NCI-H524 (cell line): ENCODE measurements at places on chromosomes 12 and 14.
A peak's percentile ranks its signal among the peaks of the same experiment; 100 is the strongest.

DNA sequence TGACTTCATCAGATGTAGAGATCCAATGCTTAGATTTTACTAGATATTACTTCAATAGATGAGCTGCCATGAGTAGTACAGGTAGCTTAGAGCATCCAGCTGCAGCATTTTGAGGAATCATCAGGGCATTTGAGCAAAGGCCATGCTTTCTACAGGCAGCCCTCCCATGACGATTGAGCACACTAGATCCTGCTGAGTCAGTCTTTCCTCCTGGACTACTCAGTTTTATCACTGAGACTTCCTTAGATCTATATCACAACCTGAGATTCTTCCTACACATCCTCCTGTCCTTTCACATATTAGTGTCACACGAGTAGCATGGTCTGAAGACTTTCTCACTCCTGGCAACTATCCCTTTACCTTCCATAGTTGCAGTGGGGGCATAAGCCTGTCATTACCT, 1401.8 kb downstream of the FSCB start:
- DNase-seq, result no peak

DNA sequence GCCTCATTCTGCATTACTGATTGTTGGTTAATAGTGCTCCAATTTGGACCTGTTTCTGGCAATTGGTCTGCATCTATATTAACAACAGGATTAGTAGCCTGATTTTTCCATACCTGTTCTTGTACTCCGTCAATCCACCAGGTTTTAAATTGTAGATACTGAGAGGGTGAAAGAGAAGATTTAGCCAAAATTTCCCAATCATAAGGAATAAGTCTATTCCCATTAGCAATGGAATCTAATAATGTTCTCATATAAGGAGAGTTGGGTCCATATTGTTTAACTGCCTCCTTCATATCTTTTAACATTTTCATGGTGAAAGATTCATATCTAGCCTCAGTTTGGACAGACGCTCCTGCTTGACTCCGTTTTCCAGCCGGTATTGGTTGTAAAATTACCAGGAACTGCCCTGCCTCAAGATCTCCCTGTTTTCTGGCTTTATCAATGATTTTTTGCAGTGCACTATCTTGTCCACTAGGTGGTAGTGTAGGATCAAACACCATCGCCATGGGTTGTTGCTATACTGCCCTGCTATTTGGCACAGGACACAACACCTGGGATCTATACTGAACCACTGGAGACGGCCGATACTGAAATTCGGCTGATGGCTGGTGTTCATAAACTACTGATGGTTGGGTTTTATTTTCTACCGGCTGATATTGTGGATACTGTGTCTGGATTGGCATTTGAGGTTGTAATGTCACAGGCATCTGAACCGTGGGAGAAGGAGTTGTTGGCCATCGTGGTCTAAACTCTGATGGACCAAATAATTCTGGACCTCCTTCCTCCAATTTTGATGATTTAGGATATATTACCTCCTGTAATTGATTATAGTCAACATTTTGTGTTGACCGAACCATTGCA, 25.2 kb downstream of the DHRS4L2 start:
- DNase-seq, result peak; percentile 89

- DNase-seq, result no peak
These were observed 197.6 kb upstream of the RBM19 start for GRCh38 chr12:114163771-114164170.

GRCh38 chr12:111063295-111064026, 143.1 kb upstream of the MYL2 start:
- no peak for DNase-seq

DNA sequence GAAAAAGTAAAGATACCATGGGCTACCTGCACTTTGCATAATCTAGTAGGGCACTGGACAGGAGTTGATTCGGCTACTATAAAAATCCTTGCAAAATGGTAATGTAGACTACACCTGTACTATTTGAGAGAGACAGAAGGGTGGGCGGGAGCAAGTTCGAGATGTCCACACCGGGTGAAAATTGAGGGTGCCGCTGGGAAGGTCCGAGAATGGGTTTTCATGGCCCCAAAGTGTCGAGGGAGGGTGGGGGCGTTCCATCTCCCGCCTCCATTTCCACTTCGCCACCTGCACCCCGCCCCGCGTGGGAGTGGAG, 648 bp downstream of the SNX6 start:
- peak; percentile 54 for DNase-seq

GRCh38 chr14:80535171-80535570, 323.9 kb upstream of the DIO2 start:
- DNase-seq, result no peak

- DNase-seq, result no peak
These were observed 49.1 kb downstream of the KCNA1 start for GRCh38 chr12:4958697-4959375.

DNA sequence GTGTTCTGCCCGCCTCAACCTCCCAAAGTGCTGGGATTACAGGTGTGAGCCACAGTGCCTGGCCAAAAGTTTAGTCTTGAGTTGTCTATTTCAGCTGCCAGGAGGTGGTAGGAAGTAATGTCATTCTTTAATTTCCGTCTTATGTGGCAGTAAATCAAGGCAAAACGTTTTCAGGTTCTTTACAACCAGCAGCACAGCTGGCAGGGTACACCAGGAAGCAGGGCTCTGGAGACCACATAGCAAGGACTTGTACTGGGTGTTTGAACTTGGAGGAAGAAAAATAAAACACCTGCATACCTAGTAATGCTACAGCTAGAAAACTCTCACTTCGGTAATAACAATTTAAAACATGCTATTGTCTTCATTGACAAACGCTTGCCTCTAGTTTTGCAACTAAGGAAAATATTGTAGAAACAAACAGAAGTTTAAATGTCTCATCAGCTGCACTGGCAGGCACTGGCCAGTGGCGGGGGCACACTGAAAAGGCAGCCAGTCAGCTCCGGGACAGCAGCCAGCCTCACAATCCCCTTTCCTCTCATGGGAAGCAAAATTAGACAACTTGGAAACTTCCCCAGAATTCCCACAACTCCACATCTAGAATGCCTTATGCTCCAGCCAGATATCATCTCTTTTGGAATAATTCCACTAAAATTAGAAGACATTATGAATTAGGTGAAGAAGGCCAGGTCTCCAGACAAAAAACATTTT, 72.2 kb downstream of the CLIP1 start:
- no peak for DNase-seq

- DNase-seq, result peak; percentile 28
These were observed 1.2 kb downstream of the PPP1CC start for GRCh38 chr12:110741341-110742095.

GRCh38 chr14:59772233-59772632, 98.3 kb downstream of the RTN1 start:
- no peak for DNase-seq

DNA sequence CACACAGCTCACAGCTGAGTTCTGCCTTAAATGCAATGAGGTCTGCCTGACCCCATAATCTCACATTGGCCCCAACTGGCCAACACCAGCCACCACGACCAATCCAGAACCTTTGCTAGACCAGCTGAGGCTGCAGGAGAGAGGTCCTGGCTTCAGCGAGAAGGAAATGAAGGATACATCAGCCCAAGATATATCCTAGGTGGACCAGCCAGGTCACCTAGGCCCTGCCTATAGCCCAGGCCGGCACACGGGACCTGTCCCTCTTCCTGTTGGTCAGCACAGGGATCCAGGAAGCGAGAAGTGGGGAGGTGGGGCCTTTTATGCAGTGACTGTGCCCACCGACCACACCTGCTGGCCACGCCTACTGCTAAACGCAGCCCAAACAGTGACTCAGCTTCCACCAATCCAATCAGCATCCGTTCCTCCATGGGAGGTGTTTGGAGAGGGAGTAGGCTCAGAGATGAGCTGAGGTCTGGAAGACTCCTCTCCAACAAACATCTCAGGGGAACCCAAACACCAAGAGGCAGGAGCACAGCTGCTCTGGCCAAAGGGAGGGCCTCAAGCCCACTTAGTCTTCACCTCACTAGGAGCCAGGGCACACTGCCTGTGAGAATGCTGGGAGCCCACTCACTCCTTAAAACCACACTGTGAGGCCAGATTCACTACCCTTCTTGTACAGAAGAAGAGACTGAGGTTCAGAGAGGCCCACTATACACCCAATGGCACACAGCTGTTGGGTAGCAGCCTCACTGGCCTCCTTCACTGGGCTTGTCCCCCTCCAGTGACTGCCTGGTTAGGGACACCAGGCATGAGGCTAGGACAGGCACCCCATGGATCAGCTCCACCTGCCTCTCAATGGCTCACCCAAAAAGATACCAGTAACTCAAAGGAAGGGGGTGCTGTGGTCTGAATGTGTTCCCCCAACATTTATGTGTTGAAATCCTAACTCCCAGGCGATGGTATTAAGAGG, 51.3 kb upstream of the PPP2R5C start:
- DNase-seq, result no peak

- no peak for DNase-seq
These were observed 308.2 kb upstream of the FBXO33 start for GRCh38 chr14:39740454-39740853.

DNA sequence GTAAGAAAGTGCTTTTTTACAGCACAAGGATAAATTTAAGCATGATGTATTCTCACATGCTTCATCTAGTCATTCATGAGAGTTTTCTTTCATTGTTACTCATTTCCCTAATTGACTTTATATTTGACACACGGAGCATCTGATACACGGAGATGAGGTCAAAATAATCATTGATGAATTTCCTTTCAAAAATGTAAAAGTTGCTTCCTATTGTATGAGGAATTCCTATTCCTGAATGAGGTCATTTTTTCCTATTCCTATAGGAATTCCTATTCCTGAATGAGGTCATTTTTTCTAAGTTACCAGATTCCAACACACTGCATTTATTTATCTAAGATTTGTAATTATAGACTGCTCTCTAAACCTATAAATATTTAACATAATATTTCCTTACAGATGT, 316.7 kb upstream of the KITLG start:
- no peak for DNase-seq

DNA sequence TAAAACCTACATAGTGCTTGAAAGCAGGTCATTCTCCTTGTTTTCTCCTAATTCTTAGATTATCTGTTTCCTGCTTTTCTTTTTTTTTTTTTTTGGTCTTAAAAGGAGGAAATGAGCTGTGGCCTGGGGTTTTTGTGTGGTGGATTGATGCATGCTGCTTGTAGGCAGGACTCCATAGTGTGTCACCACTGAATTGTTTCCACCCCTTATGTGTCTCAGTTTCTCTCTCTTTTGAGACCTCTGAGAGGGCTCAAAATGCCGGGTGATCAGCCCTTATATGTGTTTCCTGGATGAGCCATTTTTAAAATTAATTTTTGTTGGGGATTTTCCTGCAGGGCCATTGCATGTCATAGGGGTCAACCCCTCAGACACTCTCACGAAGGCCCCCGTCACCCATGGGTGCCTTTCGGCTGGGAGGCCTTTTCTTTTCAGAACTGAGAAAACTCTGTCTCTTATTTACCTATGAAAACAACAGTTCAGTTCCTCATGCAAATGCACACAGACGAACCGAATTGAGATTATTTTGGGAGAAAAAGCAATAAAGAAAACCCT, 32.0 kb upstream of the LRRK2 start:
- DNase-seq, result no peak

- DNase-seq, result no peak
These were observed 16.8 kb downstream of the EML1 start for GRCh38 chr14:99809859-99810558.

- DNase-seq, result no peak
These were observed 11.3 kb upstream of the CHPT1 start for GRCh38 chr12:101686176-101686575.

DNA sequence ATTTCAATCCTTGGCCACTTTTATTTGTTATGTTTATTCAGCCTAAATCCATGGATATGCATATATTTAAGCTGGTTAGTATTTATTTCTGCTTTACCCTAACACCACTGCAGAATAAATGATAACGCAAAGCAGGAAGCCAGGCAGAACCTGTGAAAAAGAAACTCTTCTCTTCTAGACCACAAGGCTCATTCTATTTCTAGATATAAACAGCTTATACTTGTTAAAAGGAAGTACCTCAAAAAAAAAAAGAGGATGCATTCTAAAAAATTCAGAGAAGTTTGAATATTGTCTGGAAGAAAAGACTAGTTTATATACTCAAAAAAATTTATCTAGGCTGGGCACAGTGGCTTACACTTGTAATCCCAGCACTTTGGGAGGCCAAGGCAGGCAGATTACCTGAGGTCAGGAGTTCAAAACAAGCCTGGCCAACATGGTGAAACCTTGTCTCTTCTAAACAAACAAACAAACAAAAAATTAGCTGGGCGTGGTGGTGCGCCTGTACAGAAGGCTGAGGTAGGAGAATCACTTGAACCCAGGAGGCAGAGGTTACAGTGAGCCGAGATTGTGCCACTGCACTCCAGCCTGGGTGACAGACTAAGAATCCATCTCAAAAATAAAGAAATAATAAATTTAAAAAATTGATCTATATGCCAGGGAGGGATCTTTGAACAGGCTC, 55.8 kb downstream of the GALNT4 start:
- no peak for DNase-seq

GRCh38 chr14:96088911-96089310, 49.7 kb downstream of the C14orf132 start:
- no peak for DNase-seq

DNA sequence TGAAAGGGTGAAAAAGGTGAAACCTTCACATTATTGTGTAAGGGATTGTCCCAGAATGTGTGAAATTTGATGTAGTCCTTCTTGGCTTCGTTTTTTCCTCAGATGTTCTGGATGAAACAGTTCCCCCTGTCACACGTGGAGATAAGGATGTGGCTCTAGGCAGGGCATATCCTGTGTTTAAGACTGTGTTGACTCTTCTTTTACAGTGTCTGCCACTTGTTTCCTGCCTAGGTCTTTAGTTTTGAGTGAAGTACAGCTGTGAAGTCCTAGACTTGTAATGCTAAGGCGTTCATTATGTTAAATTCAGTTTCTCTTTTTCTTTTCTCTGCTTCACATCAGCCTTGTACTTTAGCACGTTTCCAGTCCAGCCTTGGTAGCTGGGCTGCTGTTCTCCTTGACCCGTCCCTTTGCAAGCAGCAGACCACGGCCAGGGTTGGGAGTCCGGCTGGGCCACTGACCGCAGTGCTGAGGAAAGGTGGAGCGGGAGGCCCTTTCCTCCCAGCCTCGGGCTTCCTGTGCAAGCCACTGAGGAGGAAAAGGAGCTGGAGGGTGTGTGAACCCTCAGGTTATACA, 59.1 kb downstream of the RASSF3 start:
- no peak for DNase-seq

GRCh38 chr14:81352413-81352812, 47.7 kb downstream of the STON2 start:
- no peak for DNase-seq

DNA sequence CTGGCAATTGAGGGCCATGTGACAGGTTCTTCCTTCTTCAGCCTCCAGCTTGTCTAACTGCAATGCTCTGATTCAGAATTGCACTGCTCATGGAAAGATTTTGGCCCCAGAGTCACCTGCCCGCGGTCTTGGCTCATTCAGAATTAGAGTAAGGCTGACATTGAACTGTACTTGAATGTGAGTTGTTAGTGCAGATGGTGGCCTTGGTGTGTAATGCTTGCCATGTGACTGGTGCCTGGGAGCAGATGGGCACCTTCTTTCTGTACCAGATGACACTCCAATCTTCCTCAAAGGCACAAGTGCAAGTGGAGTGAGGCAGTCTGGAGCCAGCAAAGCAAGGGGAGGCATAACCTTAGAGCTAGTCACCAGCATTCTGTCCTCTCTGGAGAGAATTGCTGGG, 36.5 kb upstream of the ANO4 start:
- peak; percentile 86 for DNase-seq

GRCh38 chr12:75606956-75607355, 95.5 kb upstream of the KRR1 start:
- DNase-seq, result no peak
